Osteocyte (in vitro differentiated cells): ENCODE measurements at places on chromosomes 6 and 20. TPM values are rescaled to one million over a fixed set of nuclear protein-coding genes. Genes with fewer than 3 reads are reported as not detected.

Gene SLC22A7
- total RNA-seq = not detected in 2 replicates

Gene TMEM200A
- 11.2 and 11.5 TPM in 2 replicates for total RNA-seq

DNA sequence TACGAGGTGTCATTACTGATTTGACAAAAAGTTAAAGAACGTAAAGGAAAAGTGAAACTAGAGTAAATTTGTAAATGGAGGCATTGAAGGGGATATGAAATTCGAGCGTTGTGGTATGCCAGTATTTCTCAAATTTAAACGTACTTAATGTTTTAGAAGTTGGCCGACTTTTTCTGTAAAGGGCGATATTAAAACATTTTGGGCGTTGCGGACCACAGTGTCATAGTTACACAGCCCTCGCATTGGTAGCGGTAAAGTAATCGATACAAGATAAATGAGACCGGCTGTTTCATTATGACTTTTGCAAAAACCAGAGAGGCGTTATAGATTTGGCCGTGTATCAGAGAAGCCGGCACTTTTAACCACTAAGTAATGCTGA lies 39.6 kb downstream of the OR2B2 start:
- peak overlapping the region; percentile 85 for H3K4me3 ChIP-seq
- no peaks in the 10 kb centered on the region for H3K27me3 ChIP-seq
- H3K4me1 ChIP-seq = peaks cover 12% of the 10 kb centered on the region
- no peaks in the 10 kb centered on the region for H3K36me3 ChIP-seq

DNA sequence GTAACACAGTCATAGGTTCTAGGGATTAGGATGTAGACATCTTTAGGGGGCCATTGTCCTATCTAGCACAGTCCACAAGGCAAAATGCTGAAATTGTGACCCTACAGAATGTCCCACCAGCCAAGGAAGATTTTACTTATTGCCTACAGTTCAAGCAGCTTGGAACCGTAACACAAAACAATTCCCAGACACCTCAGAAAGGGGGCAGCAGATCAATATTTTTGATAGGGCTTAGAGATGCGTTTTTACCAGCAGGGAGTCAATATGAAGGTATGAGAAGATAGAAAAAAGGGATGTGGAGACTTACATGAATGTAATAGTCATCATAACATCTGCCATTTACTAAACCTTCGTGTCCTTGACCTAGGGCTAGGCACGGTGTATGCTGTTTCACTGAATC lies 81.0 kb downstream of the TMEM170B start:
- no peaks in the 10 kb centered on the region for H3K36me3 ChIP-seq
- no peak for DNase-seq
- peaks cover 25% of the 10 kb centered on the region for H3K4me1 ChIP-seq
- H3K27me3 ChIP-seq = no peaks in the 10 kb centered on the region
- H3K27ac ChIP-seq = no peak overlapping the region

DNA sequence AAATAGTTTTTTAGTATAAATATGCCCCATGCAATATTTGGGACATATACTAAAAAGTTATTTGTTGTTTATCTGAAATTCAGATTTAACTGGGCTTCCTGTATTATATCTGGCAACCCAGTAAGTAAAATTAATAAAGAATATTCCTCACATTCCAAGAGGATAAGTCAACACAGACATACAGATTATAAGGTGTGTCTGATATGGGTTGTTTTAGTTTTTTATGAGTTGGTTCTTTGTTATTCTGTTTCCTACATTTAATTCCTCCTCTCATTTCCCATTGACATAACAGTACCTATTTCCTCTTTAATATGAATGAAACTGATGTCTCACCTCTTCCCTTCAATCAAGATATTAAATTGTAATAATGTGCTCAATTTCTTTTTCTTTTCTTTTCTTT lies 1.7 kb upstream of the PLA2G7 start:
- no peaks in the 10 kb centered on the region for H3K36me3 ChIP-seq
- peaks cover 61% of the 10 kb centered on the region for H3K27me3 ChIP-seq
- H3K4me1 ChIP-seq = peaks cover 10% of the 10 kb centered on the region
- no peak overlapping the region for H3K27ac ChIP-seq
- DNase-seq = no peak
- H3K4me3 ChIP-seq = no peak overlapping the region

DNA sequence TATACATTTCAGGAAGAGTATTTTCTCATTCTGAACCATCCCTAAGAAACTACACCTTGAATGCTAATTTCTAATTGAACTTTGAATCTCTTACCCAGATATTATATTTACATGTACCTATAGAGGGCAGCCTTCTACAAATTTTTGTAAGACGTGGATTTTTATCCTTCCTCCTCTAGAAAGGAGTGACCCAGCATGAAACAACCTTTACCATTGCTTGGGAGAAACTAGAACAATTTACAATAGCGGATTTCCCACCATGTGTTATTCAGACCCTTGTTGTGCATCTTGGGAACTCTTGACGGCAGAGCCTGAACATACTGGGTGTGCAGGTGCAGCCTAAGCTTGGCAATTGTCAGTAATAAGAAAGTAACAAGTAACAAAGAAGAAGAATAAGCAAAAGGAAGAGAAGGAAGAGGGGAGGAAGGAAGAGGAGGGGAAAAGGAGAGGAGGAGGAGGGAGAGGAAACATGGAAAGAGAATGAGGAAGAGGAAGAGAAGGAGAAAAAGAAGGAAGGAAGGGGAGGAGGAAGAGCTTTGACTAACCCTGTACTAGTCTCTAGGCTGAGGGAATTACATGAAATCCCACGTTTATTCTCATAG lies 10.8 kb upstream of the TAAR1 start:
- H3K36me3 ChIP-seq = no peaks in the 10 kb centered on the region
- H3K27ac ChIP-seq = no peak overlapping the region
- peaks cover 22% of the 10 kb centered on the region for H3K27me3 ChIP-seq
- DNase-seq = no peak
- H3K4me1 ChIP-seq = no peaks in the 10 kb centered on the region
